ENCODE measurements at places on chromosomes 6 and 20.

DNA sequence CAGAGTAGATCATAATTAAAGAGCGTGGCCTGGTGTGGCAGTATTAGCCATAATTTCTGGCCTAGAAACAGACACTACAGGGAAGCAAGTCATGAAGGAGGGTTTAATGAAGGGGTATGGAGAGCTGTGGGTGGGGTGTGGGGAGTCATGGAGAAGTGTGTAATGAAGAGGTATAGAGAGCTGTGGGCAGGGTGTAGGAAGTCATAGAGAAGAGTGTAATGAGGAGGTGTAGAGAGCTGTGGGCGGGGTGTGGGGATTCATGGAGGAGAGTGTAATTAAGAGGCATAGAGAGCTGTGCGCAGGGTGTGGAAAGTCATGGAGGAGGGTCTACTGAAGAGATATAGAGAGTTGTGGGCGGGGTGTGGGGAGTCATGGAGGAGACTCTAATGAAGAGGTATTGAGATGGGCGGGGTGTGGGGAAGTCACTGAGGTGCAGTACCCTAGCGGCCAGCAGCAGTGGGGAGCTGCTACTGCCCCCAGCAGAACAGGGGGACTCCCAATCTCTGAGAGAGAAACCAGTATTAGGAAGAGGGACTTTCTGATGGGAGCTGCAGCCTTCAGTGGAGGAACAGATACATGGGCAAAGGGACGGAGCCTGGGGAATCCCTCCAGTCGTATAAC is 145.4 kb upstream of the FOXA2 start:
- no peak for DNase-seq

- DNase-seq: no peak
Observed at GRCh38 chr6:144216668-144217218, 66.4 kb downstream of the STX11 start.

DNA sequence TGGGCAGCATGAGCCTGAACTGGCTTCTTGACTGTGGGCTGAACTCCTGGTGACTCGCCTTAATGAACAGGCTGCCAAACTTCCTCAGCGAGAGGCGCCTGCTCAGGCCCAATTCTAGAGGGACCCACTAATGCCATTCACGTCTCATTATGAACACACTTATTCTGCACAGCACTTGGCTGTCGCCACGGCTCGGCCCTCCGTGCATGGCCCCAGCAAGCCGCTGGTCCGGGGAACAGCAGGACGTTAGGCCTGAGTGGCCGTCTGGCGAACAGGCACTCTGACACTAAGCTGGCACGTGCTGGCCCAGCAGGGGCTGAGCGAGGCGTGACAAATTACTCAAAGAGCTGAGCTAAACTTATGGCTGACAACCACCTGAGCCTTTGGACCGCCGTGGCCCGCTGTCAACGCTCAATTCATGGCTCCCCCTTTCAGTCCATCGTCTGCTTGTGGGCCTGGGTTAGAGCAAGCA is 45.9 kb downstream of the INSM1 start:
- DNase-seq: peak; percentile 5

DNA sequence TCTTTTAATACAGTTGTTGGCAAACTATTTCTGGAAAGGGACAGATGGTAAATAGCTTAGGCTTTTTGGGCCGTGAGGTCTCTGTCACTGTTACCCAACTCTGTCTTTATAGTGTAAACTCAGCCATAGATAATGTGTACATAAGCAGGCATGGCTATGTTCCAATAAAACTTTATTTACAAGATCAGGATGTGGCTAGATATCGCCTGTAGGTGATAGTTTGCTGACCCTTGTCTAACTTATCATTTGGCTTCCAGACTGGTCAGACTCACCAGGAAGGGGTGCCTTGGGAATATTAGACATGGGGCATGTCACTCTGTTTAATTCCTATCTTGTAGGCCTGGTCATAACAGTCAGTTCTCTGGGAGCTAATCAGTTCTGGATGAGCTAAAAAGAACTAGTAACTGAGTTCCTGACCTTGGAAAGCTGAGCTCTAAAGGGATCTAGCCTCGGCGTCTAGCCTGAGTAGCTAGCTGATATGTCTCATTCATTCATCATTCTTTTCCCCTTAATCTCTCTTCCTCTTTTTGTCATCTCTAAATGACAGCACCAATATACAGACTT is 163.6 kb downstream of the SLC16A10 start:
- no peak for DNase-seq

DNA sequence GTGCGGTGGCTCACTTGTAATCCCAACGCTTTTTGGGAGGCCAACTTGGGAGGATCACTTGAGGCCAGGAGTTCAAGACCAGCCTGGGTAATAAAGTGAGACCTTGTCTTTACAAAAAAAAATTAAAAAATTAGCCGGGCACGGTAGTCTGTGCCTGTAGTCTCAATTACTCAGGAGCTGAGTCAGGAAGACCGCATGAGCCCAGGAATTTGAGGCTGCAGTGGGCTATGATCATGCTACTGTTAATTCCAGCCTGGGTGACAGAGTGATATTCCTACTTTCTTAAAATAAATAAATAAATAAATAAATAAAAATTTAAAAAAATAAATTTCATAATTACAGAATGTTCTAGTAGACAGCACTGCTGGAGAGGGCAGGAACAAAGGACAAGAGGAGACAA is 62.4 kb downstream of the DST start:
- peak; percentile 31 for DNase-seq

DNA sequence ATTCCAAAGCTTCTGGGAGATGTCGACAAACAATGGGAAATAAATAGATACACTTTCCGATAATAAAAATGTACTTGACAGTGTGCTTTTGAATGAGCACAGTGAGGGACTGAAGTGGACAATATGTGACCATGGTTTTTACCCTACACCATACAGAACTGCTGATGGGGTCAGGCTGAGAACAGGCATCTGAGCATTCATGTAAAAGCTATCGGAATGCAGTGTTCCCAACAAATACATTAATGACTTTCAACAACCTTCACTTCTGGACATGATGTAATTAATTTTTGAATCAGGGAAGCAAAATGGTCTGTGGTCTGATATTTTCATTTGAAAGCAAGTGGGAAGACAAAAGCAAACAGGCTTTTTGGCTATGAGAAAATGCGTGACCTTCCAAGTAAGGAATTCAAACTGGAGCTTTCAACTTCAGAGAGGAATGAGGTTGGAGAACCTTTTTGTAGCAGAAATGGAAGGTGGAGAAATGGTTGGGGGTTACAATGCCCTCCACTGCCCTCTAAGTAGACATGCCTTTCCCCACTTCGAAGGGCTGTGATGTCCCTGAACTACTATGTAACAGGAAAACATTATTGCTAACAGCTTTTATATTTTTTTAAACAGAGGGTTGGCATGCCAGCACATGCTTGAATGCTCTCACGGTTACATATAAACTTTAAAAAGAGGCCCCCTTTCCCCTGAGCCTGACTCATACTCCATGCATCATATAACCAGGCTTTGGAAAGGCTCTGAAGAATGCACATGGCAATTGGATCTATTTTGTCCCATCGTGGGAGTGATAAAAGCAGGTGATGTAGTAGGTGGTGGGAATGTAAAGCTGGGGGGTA is 203.5 kb upstream of the CITED2 start:
- peak; percentile 94 for DNase-seq

DNA sequence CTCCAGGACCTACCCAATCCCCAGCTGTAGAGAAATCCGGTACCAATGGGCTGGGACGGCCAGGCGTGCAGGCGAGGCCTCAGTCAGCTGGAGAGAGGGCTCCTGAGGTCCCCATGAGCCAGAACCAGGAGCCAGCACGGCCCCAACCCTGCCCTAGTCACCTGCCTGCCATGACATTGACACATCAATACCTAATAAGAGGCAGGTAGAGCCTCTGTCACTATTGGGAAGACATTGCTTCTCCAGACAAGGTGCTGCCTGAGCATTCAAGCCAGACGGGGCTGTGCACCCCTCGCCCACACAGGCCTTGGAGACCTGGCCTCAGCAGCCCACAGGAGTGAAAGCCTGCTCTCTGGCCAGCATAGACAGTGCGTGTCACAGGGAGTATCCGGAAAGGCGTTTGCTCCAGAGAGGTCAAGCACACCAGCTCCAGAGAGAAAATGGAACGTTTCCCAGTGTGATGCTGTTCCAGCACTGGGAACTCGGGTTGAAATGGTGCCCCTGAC is 3.5 kb downstream of the DLL1 start:
- no peak for DNase-seq

- DNase-seq: peak; percentile 79
Observed at GRCh38 chr20:49345524-49345923, 67.7 kb upstream of the ZNFX1 start.
